ENCODE measurements at places on chromosomes 7 and 10.

GRCh38 chr7:106841896-106842390, 23.1 kb upstream of the PIK3CG start:
- no peak overlapping the region for H3K4me3 ChIP-seq
- peaks cover 2% of the 10 kb centered on the region for H3K4me1 ChIP-seq
- H3K27ac ChIP-seq: no peak overlapping the region
- H3K36me3 ChIP-seq: no peaks in the 10 kb centered on the region

DNA sequence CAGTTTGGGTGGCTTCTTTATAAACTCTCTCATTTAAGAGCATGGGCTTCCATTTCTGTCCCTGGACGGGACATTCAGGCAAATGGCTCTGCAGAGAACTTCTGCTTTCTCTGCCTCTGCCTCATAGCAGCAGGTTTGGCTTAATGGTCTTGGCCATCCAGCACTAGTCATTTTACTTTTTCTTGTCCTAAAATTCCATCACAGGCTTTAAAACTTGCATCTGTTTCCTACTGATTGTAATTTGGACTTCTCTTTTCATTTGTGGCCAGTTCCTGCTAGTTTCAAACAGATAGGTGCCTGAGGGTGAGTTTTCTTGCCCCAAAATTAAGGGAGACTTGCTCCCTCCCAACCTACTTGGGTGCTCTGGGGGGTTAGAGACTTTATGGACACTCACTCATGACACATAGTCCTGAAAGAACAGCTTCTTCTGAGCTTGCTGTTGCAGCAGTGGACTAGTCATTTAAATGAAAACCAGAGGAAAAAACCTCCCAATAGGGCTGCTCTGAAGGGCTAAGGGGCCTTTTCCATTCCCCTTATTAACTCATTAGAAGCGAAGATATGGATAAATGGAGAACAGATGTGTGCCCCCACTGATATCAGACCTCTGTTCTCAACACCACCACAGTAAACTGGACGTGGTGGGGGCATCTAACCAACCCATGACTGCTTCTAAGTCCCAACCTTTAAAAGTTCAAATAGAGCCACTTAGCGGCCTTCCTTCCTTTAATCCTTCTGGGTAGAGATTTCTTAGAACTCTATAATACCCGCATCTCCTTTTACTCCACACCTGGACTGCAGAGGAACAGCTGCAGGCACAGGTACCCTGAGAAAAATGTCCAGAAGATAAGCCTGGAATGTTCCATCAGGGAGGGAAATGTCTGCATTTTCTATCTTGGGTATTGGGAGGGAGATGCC, 38.8 kb downstream of the SVOPL start:
- H3K27ac ChIP-seq: no peak overlapping the region
- no peak overlapping the region for H3K4me3 ChIP-seq
- no peak for DNase-seq

DNA sequence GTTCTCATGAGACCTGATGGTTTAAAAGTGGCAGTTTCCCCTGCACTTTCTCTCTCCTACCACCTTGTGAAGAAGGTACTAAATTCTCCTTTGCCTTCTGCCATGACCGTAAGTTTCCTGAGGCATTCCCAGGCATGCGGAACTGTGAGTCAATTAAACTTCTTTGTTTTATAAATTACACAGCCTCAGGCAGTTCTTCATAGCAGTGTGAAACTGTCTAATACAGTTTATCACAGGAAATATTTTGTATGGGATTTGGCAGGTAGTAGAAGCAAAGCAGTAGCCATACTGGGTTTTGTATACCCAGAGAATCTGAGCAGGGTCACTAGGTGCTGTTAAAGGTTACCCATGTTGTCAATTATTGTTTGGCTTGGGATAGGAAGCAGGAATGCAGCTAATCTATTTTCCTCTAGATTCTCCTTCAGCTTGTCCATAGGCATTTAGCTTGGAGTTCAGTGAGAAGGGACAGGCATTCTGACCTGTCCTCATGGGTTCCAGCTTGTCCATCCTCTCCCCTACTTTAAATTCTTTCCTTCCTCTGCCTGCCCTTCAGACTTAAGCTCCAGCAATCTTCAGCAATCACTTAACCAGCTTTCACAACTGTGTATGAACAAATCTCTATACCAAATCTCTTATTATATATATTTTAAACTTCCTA, 186.7 kb downstream of the PCLO start:
- H3K27me3 ChIP-seq: no peaks in the 10 kb centered on the region
- no peak overlapping the region for H3K4me3 ChIP-seq
- no peak for DNase-seq
- H3K4me1 ChIP-seq: no peaks in the 10 kb centered on the region

DNA sequence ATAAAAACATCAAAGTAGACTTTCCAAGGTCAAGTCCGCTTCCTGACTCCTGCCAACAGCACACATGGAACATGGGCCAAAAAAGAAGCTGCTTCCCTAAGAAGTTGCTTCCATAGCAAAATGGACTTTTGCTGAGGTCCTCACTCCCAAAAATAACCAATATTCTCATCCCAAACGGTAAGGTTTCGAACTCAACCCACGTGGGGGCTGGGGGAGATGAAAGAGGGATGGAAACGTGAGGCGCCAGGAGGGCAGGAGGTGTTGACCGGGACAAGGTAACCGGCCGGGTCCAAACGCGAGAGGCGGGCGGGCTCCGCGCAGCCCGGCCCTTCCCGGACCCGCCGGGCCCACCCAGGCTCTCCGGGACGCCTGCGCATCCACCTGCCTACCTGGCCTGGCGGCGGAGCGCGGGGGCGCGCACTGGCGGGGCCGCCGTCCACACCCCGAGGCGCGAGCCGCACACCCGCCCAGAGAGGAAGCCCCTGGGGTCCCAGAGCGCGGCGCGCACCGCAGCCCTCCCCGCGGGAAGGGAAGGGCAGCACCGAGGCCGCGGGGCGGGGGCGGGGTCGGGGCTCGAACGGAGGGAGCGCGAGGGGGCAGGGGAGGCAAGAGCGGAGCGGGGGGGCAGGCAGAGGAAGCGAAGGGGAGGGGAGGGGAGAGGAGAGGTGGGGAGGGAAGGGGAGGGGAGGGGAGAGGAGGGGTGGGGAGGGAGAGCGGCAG, 742 bp downstream of the LMBR1 start:
- H3K4me3 ChIP-seq: peak overlapping the region; percentile 85
- no peak overlapping the region for H3K27ac ChIP-seq
- H3K4me1 ChIP-seq: no peaks in the 10 kb centered on the region
- H3K36me3 ChIP-seq: no peaks in the 10 kb centered on the region
- no peak for DNase-seq

DNA sequence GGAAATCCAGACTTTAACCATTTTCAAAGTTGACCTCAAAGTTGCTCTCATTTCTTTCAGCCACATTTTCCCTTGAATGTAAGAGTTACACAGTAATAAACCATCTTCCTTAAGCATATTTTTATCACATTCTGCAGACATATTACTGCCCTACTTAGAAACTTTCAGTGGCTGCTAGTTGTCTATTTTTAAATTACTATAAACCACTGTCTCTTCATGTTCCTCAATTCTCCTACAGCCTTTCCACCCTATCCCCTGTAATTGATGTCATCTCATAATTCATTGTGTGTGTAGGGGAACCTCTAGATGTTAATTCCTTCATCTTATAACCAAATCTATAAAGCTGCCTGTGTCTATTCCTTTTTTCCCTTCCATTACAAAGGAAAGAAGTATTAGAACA, 78.1 kb upstream of the STRIP2 start:
- no peaks in the 10 kb centered on the region for H3K27me3 ChIP-seq
- no peak overlapping the region for H3K27ac ChIP-seq
- no peak overlapping the region for H3K4me3 ChIP-seq
- no peak for DNase-seq

GRCh38 chr10:112801004-112801403, 149.0 kb upstream of the TCF7L2 start:
- peaks cover 7% of the 10 kb centered on the region for H3K4me1 ChIP-seq
- no peak overlapping the region for H3K4me3 ChIP-seq
- no peaks in the 10 kb centered on the region for H3K27me3 ChIP-seq
- H3K36me3 ChIP-seq: no peaks in the 10 kb centered on the region
- DNase-seq: no peak
- H3K27ac ChIP-seq: no peak overlapping the region
